ENCODE measurements at places on chromosomes 16 and 17. TPM values are rescaled to one million over a fixed set of nuclear protein-coding genes. Genes with fewer than 3 reads are reported as not detected.

FADS6 gene
- 0.94 TPM for total RNA-seq

DNA sequence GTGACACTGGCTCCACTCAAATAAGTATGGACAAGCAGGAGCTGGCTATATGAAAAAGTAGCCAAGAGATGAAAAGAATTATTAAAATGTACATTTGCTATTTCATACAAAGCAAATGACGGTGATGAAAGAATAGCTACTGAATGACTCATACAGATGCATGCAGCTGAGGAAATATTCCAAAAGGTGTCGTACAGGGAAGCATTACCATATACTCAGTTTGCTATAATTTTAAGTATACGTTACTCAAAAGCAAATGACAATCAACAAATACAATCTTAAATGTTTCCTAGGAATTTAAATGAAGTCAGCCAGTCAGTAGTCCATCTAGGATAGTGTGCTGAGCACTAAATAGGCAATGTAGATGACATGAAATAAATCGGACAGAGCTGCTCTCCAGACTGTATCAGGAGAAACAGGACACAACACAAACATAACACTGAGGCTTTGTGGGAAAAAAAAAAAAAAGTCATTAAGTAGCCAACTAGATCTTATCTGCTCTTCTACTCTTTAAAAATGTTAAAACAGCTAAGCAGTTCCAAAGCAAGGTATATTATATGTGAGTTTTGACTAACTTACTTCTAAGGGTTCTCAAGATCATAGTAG lies 65.0 kb downstream of the NCOR1 start:
- no peak for DNase-seq

DNA sequence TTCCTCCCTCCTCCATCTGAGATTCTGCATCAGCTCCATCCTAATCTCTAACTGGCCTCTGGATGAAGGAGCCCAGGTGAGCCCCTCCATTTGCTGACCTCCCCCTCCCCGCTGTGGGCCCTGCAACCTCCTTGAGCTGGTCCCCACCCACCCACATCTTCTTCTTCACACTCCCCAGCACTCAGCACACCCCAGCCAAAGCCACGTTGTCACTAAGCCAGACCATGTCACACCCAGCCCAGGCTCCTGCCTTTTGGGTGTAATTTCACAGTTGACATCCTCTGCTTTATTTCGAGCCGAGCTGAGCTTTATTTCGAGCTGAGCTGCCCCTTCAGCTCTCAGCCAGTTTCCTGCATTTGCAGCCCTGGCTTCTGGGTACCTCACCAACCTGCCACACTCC lies 282.7 kb upstream of the TNRC6C start:
- no peak for DNase-seq

- DNase-seq = peak; percentile 88
Observed at GRCh38 chr17:9225305-9226101, 204.2 kb downstream of the NTN1 start.

ZNF48 gene
- 61.2 TPM for total RNA-seq

TNS4 gene
- total RNA-seq = 0.55 TPM

- DNase-seq = peak; percentile 87
Observed at GRCh38 chr17:47978324-47978723, 7.4 kb downstream of the CDK5RAP3 start.

DNA sequence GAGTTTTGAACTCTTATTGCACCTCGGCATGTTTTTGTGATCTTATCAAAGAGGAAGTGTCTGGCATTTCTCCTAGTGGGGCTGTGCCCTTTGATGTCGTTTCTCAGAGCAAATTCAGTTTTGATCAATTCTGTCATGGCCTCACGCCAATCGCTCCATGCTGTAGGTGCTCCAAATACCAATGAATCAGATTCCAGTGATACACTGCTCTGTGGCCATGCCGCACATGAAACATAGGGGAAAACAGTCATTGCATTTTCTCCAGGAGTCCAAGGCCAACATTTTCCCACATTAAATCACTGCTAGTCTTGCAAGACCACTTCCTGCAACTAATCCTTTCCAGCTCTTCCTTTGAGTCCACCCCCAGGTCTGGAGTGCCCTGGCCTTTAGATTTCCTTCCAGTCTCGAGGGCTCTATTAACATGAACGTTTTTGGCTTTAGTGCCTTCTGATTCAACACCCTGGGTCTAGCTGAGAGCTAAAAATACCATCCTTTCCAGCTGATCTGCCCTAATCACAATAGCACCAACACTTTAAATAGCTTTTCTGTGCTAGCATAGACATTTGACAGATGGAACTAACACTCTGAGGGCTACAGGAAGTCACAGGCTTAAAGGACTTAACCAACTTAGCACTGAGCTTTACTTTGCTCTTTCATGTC lies 18.2 kb upstream of the RASL10B start:
- no peak for DNase-seq

DNA sequence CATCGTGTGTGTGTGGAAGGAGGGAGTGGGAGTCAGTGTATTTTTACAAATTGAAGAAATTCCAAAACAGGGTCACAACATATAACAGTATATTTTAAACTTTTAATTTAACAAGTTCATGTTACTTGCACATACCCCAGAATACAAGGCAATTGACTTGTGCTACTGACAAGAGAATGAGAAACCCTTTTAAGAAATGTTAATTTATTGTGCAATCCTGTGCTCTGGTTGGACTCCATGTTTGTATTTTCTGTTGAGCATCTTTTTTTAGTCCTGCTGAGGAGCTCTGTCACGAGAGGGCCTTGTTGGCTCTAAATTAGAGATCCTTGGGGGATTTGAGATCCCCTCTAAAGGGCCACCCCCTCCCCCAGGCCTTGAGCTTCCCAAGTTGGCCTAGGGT lies 1.1 kb upstream of the EMP2 start:
- DNase-seq = no peak

FBXW10 gene
- not detected for total RNA-seq

GRCh38 chr17:43702637-43703036 lies 40.9 kb upstream of the MEOX1 start:
- DNase-seq = peak; percentile 87

DNA sequence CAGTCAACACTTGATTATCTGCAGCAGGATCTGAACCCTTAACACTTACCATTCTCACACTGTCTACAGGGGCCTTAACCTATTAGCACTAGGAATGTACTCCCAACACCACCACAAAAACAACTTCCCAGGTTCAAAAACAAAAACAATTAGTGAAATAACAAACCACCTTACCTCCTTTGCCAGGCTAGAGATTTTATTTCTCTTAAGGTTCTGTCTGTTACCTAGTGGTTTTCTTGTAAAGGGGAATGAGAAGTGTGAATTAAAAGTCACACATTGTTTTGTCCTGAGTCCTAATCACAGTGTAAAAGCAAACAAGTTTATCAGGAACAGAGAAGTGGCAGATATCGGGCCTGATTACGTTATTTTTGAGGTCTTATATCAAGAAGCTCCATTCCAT lies 9.7 kb downstream of the SMARCE1 start:
- DNase-seq = no peak

ACAP1 gene
- total RNA-seq = 15.5 TPM

DNA sequence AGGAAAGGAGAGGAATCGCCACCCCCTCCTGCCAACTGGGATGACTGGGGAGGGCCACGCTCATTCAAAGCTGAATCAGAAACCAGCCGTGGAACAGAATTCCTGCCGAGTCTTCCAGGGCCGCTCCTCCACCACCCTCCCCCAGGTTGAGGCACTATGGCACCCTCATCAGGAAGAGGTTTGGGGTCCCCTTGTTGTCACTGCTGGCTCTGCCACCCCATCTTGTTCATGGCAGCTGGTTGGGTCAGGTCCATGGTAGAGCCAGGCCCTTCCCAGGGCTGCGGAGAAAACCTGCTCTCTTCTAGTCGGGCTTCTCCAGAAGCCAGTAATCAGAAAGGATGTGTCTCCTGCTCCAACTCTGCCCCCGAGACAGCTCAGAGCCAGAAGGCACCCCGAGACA lies 41.8 kb downstream of the KCNJ12 start:
- no peak for DNase-seq

CCDC154 gene
- 1.3 TPM for total RNA-seq

- DNase-seq = no peak
Observed at GRCh38 chr17:36894177-36894576, 43.1 kb upstream of the LHX1 start.

DNA sequence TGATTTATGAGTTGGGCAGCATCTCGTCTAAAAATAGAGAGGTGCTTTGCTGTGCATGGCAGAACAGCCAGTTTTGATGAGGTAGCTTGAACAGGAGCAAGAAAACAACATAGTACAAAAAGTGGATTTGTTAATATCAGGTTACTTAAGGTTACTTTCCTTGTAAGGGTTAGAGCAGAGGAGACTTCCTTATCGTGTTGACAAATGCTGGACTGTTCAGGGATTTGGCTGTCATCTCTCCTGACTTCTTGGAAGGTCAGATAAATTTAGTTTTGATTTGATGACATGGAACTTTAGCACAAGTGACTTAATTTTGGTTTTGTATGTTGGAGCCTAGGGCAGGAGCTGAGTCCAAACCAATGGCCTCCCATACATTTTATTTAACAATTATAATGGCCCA lies 163.9 kb upstream of the ELAC2 start:
- DNase-seq = no peak

GRCh38 chr16:30553393-30553899 lies 4.7 kb downstream of the ZNF764 start:
- no peak for DNase-seq

IRX3 gene
- total RNA-seq = 2.4 TPM

GRCh38 chr17:36485805-36486203 lies 677 bp upstream of the ZNHIT3 start:
- no peak for DNase-seq

G6PC1 gene
- total RNA-seq = not detected

DNA sequence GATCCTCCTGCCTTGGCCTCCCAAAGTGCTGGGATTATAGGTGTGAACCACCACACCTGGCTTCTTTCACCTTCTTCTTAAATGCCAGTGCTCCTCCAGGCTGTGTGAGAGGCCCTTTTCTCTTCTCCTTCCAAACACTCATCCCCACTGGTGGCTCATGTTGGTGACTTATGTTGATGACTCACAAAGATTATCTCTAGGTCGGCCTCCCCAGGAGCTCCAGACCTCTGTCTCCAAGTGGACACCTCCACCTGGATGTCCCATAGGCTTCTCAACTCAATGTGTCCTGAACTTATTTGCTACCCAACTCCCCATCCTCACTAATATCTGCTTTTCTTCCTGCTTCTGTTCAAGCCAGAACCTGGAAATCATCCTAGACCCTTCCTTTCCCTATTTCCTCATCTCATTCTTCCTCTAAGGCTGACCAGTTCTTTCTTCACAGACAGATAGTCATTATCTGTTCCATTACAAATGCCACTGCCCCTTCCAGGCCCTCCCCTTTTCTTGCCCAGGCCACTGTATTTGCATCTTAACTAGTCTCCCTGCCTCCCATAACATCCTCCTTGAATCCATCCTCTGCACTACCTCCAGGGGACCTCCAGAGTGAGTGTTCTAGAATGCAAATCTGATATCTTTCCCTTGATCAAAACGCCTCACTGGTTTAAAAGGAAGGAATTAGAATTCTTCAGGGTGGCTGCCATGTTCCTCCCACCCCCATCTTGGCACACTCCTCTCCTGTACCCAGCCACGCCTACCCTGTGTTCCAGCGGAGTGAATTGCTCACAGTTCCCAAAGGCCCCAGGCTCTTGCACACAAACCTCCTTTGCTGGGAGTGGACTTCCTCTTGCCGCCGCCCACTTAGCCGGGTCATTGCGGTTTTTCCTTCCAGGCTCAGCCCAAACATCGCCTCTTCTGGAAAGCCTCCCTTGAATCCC lies 34.8 kb upstream of the FBXO47 start:
- peak; percentile 71 for DNase-seq

DNA sequence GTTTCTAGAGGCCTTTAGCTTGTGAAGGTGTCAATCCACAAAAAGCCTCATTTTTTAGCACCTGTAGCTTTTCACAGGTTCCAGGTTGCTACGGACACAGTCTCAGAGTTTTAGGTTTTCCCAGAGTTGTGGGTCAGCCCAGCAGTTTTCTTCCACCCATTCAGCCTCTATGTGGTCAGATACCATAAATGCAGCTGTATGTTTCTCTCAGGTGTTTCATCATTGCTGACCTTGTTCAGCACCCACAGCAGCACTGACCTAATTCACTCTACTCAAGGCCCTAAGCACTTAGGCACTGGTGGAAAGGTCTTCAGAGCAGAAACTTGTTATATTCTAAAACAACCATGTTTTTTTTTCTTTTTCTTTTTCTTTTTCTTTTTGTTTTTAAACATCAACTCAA lies 15.0 kb upstream of the SPACA3 start:
- no peak for DNase-seq

APOBR gene
- not detected for total RNA-seq

- no peak for DNase-seq
Observed at GRCh38 chr17:7846063-7846735, 8.7 kb upstream of the TMEM88 start.

DNA sequence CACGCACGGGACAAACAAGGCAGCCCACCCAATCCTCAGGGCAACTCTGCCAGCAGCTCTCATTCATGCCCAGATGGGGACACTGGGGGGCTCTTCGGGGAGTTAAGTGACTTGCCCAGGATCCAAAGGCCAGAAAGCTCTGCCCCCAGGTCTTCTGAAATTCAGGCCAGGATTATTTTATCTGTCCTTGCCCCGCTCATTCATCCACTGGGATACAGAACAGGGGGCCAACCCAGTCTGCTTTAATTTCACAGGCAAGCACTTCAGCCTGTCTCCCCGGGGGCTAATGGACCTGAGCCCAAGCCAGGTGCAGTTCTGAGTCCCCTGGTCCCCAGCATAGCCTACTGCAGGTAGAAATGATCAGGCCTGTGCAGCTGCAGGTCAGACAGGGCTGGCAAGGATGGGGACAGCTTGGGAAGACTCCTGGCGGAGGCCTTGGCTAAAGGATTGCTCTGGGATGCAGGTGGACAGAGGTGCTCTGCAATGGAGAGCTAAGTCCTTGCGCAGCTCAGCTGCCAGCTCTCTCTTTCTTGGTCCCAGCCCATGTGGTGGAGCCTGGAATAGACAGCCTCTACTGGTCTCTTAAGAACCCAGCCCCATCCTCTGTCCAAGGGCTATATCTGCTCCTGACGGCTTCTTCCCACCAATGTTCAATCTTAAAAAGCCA lies 766 bp upstream of the B3GNT9 start:
- no peak for DNase-seq

DNA sequence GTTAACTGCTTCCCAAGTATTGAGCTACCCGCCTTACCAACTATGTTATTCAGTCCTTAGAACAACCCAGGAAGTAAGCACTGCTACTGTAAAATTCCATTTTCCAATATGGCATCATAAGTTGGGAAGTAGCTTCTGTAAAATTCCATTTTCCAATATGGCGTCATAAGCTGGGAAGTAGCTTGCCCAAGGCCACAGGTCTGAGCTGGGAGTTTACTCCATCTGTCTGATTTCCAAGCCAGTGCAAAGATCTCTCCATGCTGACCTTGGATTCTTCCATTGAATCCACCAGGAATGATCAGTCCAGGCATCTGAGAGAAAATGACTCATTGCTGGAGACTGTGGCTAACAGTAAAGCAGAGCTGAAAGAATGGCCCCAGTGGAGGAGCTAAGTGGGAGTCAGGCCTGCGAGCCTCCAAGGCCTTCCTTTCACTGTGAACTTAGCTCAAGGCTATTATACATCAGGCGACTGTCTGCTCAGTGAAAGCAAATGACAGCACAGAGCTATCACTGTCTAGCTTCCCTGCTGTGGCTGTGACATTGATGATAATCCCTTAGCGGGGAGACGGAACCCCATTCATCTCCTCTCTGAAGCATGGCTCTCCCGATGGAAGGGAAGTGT lies 430.4 kb downstream of the HAPSTR1 start:
- no peak for DNase-seq

All from H9 (cell line).